Pericardium fibroblast (primary cell): ENCODE measurements at places on chromosomes 2 and 18. TPM values are rescaled to one million over a fixed set of nuclear protein-coding genes. Genes with fewer than 3 reads are reported as not detected.

Gene NEB
- 0.12 and 3.5 TPM in 2 replicates for total RNA-seq

Gene IL37
- total RNA-seq, result not detected in 2 replicates

Gene TM4SF20
- total RNA-seq, result not detected in 2 replicates

Gene RAB6C
- total RNA-seq, result not detected in 2 replicates

Gene MC4R
- total RNA-seq, result not detected in 2 replicates

Gene SLC11A1
- total RNA-seq, result 0.26 and 0.35 TPM in 2 replicates

Gene SCYGR7
- total RNA-seq, result not detected in 2 replicates

Gene TBR1
- not detected in 2 replicates for total RNA-seq

Gene ACTG2
- 0.09 and 5.0 TPM in 2 replicates for total RNA-seq

Gene CRYGC
- not detected in 2 replicates for total RNA-seq

Gene FZD7
- total RNA-seq, result 10.3 and 17.1 TPM in 2 replicates

Gene SERPINB10
- 5.4 TPM in 1 of 2 replicates, not detected in the other for total RNA-seq

Gene MEP1B
- total RNA-seq, result not detected in 2 replicates

Gene FMNL2
- 12.4 and 16.5 TPM in 2 replicates for total RNA-seq

Gene AQP12B
- not detected in 2 replicates for total RNA-seq

Gene CXCR1
- not detected in 2 replicates for total RNA-seq

Gene NTSR2
- total RNA-seq, result not detected in 2 replicates

Gene ERICH2
- total RNA-seq, result 0.34 TPM in 1 of 2 replicates, not detected in the other

Gene SNED1
- total RNA-seq, result 17.0 and 27.7 TPM in 2 replicates

Gene OTOF
- total RNA-seq, result not detected in 2 replicates

Gene LHCGR
- total RNA-seq, result not detected in 2 replicates

Gene CNGA3
- not detected in 2 replicates for total RNA-seq

Gene FAM237A
- not detected in 2 replicates for total RNA-seq

Gene LIPG
- 1.4 and 5.6 TPM in 2 replicates for total RNA-seq

Gene MAPK4
- 0.09 TPM in 1 of 2 replicates, not detected in the other for total RNA-seq

Gene ZC3H8
- total RNA-seq, result 3.9 and 9.8 TPM in 2 replicates

Gene CD302
- total RNA-seq, result 18.7 and 31.6 TPM in 2 replicates

Gene ZNF892
- 1.9 and 2.8 TPM in 2 replicates for total RNA-seq

Gene FEV
- total RNA-seq, result not detected in 2 replicates

Gene IL1B
- total RNA-seq, result 0.09 and 1.9 TPM in 2 replicates

Gene FER1L5
- total RNA-seq, result under 0.01 TPM in 1 of 2 replicates, not detected in the other

Gene EVX2
- 0.09 TPM in 1 of 2 replicates, not detected in the other for total RNA-seq

Gene SP140
- total RNA-seq, result not detected in 2 replicates

Gene RAB17
- 0.68 and 1.6 TPM in 2 replicates for total RNA-seq

Gene IMMT
- total RNA-seq, result 48.9 and 52.5 TPM in 2 replicates

Gene RGPD3
- 0.43 and 0.47 TPM in 2 replicates for total RNA-seq

Gene ANKZF1
- total RNA-seq, result 32.1 and 33.6 TPM in 2 replicates

Gene KCNS3
- 1.2 TPM in 1 of 2 replicates, not detected in the other for total RNA-seq
